Pancreas (tissue), 10 donors: ENCODE measurements at places on chromosomes 16 and 17. TPM values are rescaled to one million over a fixed set of nuclear protein-coding genes. Genes with fewer than 3 reads are reported as not detected.
A peak's percentile ranks its signal among the peaks of the same experiment; 100 is the strongest.

PLLP gene
- total RNA-seq = 26.0 TPM

C16orf90 gene
- not detected for total RNA-seq

FOXL1 gene
- total RNA-seq = not detected

MT1M gene
- total RNA-seq = 10.8 TPM

GRCh38 chr16:89709716-89710432, 8.4 kb upstream of the SPATA2L start:
- DNase-seq = no peak

DNA sequence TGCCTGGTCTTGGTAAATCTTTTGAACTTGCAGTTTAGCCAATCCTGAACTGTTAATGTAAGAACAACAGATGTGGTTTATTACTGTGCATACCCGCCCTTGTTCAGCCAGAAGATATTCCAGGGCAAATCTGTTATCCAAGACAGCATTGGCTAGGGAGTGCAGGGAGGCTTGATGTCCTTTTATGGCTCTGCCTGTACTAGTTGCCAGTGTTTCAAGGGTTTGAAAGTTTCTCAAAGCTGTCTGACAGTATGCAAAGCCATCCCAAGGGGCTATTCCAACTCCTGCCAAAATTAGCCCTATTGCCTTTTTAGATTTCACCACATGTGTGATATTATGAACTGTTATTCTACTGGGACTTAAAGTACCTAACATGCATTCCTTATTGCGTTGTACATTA, 30.1 kb downstream of the LCMT1 start:
- no peak for DNase-seq

DNA sequence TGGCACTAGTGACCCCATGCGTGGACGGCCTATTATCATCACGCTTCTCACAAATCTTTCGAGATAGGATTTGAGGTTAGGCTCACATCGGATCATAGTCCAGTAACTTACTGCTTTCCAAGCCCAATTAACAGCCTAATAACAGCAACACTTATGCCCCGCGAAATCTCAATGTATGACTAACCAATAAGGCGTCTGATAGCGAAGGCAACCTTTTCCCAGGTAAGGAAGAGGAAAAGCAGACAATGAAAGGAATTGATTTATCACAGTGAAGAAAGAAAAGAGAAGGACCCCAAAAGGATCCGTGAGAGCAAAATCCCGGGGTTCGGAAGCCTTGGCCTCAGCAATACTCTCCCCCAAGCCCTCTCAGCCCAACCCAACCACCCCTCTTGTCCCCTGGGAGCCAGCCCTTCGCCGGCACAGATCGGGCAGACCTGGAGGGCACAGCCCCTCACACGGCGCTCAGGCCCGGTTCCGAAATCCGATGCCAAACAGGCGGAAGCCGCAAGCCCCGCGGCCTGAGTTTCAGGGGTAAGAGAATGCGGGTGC, 534 bp downstream of the GPATCH8 start:
- DNase-seq = peak; percentile 70

GRCh38 chr17:30153463-30153862, 36.8 kb downstream of the NSRP1 start:
- DNase-seq = no peak

DNA sequence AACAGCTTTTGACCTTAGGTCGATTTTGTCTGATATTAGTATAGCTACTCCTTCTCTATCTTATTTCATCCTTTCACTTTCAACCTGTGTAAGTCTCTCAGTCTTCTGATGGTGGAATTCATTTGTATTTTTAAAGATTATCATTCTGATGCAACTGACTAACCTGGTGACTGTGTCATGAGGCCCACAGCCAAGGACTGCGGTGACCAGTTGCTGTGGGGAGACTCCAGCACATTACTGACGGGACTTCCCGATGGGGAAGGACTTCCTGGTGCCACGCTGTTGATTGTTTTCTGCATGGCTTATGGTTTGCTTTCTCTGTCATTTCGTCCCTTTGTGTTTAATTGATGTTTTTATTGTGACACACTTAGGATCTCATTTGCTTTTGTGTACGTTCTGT, 34.2 kb downstream of the RMI2 start:
- DNase-seq = no peak

DNA sequence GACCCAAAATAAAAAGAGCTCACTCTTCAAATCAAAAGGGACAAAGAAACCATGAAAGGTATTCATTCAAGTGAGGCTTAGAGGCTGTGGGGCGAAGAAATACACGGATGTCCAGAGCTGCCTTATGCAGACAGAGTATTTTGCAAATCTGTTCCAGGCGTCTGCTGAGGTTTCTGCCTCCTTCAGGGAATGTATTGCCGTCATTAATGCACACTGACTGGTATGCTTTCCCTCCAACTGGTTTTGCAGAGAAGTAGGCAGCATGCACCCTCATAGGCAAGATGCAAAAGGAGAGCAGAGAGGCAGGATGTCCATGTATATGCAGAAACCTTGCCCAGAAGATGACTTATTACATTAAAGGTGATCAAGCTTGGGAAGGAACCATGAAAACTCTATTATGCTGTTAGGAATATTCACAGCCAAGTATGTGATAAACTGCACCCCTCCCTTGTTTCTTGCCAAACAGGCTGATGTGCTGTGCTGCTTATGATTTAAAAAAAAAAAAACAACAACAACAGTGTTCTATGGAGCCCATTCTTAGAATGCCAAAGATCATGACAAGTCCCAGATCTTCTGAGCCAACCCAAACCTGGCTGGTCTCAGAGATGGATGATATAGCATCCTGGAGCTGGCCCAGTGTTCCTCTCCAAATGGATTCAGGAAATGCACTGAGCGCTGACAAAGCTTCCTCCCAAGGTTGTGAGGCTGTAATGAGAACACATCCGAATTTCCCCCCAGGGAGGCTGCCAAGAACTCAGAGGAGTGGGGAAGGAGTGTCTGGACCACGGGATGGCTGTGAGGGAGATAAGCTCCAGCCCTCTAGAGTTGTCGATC, 77.6 kb upstream of the HLF start:
- DNase-seq = no peak
